ENCODE measurements at places on chromosomes 2 and 18.

DNA sequence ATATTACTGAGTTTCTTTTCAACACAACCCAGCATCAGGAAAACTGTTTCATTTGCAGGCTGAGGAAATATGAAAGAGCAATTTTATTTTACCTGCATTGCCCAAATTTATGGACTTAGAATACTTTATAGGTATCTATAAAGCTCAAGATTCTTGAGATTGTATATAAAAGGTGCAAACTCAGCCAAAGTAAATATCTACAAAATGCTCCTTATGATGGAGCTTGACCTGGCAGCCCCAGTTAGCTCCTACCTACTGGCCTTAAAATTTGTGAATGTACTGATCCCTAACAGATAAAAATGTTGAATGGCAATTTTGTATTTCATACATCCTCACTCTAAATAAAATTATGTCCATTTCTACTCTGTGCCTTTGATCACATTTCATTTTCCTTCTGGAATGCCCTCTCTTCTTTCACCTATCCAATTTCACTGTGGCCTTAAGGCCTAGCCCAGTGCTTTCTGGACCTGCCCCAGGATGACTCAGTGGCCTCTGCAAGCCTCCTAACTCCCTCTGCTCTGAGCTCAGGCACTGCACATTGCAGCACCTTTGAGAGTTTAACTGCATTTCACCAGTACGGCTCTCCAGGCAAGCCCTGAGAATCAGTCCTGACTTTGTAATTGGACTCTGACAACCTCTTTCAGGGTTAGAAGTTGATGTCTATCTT is 125.9 kb downstream of the ANTXR1 start:
- no peak for DNase-seq

DNA sequence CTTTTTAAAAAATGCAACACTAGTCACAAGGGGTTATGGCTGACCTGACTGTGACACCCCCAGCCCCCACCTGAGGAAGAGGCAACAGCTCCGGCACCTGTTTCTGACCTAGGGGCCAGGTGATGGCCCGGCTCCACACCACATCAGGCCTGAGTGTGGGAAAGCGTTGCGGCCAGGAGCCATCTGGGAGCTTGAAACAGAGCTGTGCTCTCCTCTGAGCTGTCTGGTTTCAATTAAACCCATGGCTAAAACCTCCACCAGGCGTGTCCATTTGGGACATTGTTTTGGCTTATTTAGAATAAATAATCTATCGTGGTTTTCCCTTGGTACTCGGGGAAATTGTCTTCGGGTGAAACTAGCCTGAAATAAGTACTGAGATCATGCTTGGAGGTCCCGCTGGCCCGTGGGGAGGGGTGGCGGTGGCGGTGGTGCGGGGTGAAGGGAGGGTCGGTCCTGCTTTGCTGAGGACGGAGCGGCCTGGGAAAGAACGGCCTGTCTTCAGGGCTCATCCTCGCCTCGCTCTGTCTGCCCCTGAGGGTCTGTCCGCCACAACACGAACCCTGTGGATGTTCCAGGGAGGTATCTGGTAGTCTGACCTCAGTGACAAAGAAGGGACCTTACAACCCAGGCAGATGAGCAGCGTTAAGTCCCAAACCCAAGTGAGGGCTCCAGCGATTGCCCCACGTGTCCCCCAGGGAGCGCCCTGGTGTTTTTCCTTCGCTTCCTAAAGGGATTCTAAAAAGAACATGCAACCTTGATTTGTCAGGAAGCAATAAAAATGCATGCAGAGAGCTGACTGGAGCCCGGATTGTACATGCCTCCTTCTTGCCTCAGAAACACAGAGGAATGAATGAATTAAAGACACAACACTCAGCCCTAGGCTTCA is 58.7 kb downstream of the IL1RL2 start:
- DNase-seq = no peak

DNA sequence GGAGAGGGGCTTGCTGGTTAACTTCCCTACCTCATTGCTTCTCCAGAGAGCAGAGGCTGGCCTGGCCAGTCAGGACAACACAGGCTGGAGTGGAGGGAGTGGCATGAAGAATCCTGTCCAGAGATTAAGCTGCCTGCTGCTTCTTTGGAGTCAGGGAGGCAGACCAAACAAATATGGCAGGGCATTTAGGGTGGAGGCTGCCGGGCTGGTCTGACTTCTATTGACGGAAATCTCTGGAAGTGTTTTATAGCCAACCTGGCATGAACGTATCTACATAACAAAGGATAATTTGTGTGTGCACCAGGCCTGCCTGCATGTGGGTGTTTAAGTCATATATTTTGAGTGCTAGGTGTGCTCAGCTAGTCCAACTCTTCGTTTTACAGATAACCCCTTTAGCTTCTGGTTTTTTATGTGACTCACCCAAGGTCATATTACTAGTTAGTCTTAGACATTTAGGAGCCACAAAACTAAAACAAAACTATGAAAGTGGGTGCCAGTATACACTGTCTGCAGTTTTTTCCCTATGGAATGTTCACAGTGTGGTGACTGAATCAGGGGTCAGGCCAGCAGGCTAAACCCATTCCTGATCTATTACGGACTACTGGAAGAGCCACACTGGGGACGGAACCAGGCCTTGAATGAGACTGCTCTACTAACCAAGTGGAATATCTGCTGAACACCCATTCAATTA is 5.5 kb downstream of the NPC1 start:
- no peak for DNase-seq

- DNase-seq = no peak
These were observed 194.2 kb downstream of the INHBB start for GRCh38 chr2:120539937-120540718.

All from stimulated activated CD4-positive, alpha-beta T cell treated with anti-CD3 and anti-CD28 coated beads, Interleukin-4, amount 100 ng/mL, for 48 hours (primary cell).